ENCODE measurements at places on chromosomes 13 and 19. TPM values are rescaled to one million over a fixed set of nuclear protein-coding genes. Genes with fewer than 3 reads are reported as not detected.
A peak's percentile ranks its signal among the peaks of the same experiment; 100 is the strongest.

- H3K27me3 ChIP-seq: no peaks in the 10 kb centered on the region
- H3K36me3 ChIP-seq: no peaks in the 10 kb centered on the region
- H3K27ac ChIP-seq: no peak overlapping the region
- no peak for DNase-seq
- H3K4me3 ChIP-seq: no peak overlapping the region
Observed at GRCh38 chr13:39326469-39327171, 276.4 kb downstream of the LHFPL6 start.

Gene VSTM2B
- not detected for total RNA-seq

GRCh38 chr13:53105890-53106289, 77.3 kb downstream of the OLFM4 start:
- no peak overlapping the region for H3K27ac ChIP-seq
- H3K36me3 ChIP-seq: no peaks in the 10 kb centered on the region
- H3K4me1 ChIP-seq: no peaks in the 10 kb centered on the region

DNA sequence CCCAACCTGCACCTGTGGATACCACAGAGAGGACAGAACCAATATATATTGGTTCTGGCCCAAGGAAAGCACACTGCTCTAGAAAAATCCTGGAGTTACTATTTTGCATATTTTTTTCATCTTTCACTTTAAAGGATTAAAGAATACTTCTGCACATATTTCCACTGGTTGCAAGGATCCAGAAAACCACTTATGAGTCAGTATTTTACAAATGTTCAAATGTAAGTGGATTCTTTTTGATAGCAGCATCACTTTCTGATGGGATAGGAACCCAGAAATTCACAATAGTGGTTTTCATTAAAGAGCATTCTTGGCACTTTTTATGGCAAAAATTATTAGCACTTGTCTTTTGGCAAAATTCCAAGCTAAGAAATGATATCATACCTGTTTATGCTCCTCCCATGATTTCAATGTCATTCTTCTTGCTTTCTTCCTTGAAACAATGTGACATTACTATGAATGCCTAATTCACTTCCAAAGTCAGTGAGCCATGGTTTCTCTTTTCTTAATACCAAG, 38.2 kb downstream of the MZT1 start:
- no peak overlapping the region for H3K27ac ChIP-seq
- no peak for DNase-seq
- no peaks in the 10 kb centered on the region for H3K27me3 ChIP-seq
- H3K36me3 ChIP-seq: no peaks in the 10 kb centered on the region

Gene PLPPR3
- 0.46 TPM for total RNA-seq

GRCh38 chr19:48480558-48481500, 11.7 kb downstream of the CYTH2 start:
- H3K27me3 ChIP-seq: no peaks in the 10 kb centered on the region
- DNase-seq: peak; percentile 76
- H3K27ac ChIP-seq: peak overlapping the region; percentile 80
- peaks cover 19% of the 10 kb centered on the region for H3K4me1 ChIP-seq
- H3K4me3 ChIP-seq: peak overlapping the region; percentile 61

- H3K27me3 ChIP-seq: no peaks in the 10 kb centered on the region
- H3K27ac ChIP-seq: no peak overlapping the region
- no peak overlapping the region for H3K4me3 ChIP-seq
- no peaks in the 10 kb centered on the region for H3K36me3 ChIP-seq
- no peaks in the 10 kb centered on the region for H3K4me1 ChIP-seq
Observed at GRCh38 chr19:58492265-58492664, 16.1 kb downstream of the ZNF446 start.

GRCh38 chr13:34044660-34045080, 226.7 kb downstream of the RFC3 start:
- H3K4me1 ChIP-seq: no peaks in the 10 kb centered on the region
- H3K27me3 ChIP-seq: no peaks in the 10 kb centered on the region
- no peak overlapping the region for H3K4me3 ChIP-seq
- no peaks in the 10 kb centered on the region for H3K36me3 ChIP-seq
- H3K27ac ChIP-seq: no peak overlapping the region

Data from upper lobe of right lung (tissue), 1 donor.